ENCODE measurements at places on chromosomes 3 and 15.

GRCh38 chr3:178492491-178492890, 43.7 kb upstream of the KCNMB2 start:
- DNase-seq: no peak

DNA sequence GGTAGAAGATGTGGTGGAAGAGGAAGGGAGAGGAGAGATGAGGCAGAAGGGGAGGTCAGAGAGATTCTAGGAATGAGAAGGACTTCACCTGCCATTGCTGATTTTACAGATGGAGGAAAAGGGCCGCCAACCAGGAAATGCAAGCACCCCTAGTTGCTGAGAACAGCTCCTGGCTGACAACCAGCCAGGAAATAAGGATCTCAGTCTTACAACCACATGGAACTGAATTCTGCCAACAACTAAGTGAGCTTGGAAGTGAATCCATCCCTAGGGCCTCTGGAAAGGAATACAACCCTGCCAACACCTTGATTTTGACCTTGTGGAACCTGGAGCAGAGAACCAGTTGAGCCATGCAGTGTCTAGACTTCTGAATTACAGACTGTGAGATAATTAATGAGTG, 86.6 kb downstream of the EDEM1 start:
- DNase-seq: no peak

DNA sequence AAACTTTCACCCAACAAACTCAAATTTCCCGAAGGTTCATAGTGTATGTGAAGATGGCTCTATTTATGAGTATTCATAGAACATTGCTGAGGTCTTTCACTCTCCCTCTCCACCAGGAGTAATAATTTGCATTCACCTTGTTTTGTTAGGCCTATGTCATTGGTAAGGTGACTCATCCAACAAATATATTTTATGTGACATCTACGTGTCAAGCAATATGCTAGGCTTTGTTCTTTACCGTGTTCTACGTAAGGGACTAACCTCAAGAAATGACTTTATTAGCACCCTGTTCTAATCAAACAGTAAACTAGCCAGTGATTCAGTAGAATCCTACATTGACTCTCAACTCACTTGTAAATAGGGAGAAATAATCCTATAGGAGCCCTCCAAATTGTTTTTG, 334.4 kb downstream of the FGF12 start:
- no peak for DNase-seq

- no peak for DNase-seq
Observed at GRCh38 chr3:50425911-50426310, 66.6 kb upstream of the TMEM115 start.

GRCh38 chr15:24777307-24777706, 101.7 kb downstream of the NPAP1 start:
- no peak for DNase-seq

- no peak for DNase-seq
Observed at GRCh38 chr3:158925828-158926494, 124.1 kb downstream of the MFSD1 start.

DNA sequence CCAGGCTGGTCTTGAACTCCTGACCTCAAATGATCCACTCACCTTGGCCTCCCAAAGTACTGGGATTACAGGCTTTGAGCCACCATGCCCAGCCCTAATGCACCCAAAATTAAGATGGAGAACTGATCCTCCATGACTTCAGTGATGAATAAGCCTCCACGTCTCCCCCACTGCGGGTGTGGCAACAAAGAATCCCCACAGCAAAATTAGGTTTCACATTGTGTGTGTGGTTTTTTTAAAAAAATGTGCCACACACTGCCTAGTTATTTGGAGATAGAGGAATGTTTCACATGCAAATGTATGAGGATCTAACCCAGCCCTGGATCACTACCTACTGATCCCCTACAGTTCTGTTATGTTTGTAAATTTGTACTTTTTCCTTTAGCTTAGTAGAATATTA, 17.3 kb downstream of the HDAC11 start:
- peak; percentile 32 for DNase-seq

DNA sequence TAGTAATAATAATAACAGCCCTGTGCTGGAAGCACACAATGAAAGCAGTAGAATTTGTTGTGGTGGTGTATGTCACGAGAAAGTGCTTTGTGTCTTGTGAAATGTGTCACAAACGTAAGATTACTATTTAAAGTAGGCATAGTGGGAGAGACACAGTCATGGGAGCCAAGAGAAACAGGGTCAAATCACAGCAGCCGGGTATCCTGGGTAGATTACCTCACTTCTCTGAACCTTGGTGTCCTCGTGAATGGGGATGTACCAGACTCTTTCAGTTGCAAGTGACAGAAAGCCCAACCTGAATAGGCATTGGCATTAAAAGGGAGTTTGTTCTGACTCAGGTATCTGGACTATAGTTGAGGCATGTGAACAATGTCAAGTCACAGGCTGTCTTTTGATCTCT, 29.1 kb upstream of the SRGAP3 start:
- DNase-seq: no peak

DNA sequence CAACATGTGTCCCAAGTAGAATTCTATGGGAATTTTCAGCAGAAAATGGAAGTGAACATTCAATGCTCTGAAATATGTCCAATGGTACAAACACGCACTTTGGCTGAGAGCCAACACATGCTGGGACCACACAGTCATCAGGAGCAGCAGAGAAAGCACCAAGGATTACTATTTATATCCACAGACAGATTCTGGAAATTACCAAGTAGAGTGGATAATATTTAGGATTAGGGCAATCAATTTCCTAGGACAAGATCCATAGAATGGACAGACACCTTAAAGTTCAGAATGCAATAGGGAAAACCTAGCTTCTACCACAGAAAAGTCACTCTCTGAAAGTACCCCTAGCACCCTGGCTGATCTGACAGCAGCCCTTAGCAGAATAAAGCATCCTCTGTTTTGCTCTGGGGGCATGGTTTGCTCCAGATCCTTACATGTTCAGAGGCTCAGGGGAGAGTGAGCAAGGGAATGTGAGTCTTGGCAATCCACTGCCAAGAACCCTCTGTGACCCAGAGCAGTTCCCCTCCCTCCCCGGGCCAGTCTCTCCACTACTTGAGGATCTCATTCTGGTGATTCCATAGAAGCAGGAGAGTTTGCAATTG, 206.0 kb upstream of the WNT5A start:
- no peak for DNase-seq

- no peak for DNase-seq
Observed at GRCh38 chr15:36879568-36880222, 220.7 kb downstream of the MEIS2 start.

DNA sequence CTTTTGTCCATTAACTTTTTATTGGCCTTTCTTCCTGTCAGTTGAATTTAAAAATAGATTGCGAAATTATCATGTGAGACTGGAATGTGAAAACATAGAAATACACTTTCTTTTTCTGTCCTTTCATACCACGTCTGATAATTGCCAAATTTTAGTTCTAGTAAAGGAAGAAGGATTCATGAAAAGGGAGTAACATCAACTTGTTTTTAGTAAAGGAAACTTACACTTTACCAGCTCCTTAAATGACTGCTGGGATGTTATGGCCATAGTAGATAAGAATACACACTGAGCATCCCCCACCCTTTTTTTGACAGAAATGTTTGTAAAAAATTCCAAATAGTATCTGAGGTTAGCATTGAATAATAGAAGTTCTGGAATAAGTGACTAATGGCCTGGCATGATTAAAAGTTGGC, 137.9 kb downstream of the NEO1 start:
- peak; percentile 80 for DNase-seq

GRCh38 chr3:33091746-33092145, 5.2 kb downstream of the GLB1 start:
- peak; percentile 71 for DNase-seq

- no peak for DNase-seq
Observed at GRCh38 chr3:76668653-76669052, 371.2 kb upstream of the ROBO2 start.

- no peak for DNase-seq
Observed at GRCh38 chr15:78406016-78406585, 31.9 kb upstream of the IREB2 start.

GRCh38 chr15:99174567-99175395, 69.9 kb downstream of the SYNM start:
- DNase-seq: no peak

- no peak for DNase-seq
Observed at GRCh38 chr15:48373821-48374451, 42.7 kb downstream of the DUT start.

- peak; percentile 15 for DNase-seq
Observed at GRCh38 chr15:91589360-91589759, 264.1 kb upstream of the SLCO3A1 start.

DNA sequence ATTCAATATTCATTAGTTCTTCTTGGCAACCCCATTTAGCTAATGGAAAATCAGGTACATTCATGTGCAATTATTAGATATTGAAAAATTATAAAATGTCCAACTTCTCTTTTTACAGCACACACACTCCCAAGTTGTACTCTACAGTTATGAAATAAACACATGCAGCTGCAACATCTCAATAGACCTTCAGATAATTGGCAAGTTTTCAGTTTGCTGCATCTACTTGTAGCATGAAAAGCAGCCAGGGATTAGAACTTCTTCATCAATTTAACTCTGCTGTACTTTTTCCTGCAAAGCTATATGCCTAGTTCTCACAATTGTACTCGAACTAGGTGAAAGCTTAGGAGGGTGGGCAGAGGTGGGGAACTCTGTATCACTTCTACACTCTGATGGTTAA, 46.6 kb upstream of the FHIT start:
- no peak for DNase-seq

DNA sequence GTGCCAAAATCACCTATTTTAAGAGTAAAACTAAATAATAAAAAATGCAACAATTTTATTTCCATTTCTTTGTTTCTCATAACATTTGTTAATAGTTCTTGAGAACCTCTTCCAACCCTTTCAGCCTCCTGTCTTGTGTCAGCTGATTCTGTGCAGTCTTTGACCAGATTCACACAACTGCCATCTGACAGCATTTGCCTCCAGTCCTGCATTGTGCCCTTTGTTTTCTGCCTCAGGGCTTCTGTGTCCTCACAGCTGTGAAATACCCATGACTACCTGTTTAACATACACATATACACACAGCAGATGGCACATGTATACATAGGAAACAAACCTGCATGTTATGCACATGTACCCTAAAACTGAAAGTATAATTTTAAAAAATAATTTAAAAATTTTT, 13.2 kb upstream of the CNTN6 start:
- no peak for DNase-seq

DNA sequence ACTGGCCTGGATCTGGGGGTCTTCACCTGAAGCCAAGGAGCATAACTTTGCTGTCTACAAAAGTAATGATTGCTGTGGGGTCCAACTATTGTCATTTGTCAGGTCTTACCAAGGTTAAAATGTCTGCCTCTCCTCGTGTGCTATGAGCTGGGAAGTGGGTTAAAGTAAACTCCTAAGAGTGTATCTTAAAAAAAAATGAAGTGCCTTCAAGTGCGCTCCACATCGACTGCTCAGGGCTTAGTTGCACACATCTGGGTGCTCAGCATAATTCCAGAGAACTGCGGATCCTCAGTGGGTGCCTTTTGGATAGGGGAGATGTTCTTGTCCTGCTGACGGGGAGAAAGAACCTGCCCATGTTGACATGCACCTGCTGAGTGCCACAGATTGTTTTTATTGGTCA, 40.9 kb downstream of the EFCAB12 start:
- no peak for DNase-seq

DNA sequence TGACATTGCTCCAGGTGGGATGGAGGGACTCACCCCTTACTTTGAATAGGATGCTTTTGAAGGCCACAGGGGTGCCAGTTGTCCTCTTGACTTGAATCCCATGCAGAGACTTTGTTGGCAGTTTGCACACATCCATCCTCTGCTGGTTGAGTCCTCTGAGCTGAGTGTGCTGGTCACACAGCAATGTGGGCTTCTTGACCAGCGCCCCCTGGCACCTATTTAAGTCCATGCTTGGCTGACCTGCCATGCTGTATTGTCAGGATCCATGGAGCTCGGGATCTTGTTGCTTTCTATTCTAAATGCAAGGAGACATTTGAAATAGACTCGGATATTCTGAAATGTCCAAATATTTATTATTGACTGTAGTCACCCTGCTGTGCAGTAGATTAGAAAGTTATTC, 19.8 kb downstream of the RAB7A start:
- no peak for DNase-seq

DNA sequence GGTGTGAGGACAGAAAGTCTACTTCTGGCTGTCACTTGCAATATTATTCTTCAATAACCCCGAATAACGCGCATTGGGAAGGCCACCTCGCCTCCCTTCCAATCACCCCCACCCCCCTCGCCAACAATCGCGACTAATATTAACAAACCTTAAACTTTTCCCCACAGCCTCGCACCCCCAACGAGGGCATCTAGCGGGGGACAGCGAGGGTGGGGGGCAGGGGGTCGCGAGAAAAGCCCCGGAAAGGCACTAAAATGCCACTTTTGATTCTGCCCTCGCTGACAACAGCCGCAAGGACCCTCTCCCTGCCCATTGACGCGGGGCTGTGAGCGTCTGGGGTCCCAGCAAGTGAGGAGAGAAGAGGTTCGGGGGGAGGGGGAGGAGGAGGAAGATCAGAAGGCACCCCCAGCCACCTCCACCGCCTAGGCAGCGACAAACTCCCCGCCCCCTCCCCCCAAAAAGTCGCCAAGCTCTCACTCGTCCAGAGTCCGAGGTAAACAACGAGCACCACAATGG, 868 bp downstream of the SATB1 start:
- no peak for DNase-seq

GRCh38 chr15:75107908-75108838, 84.8 kb downstream of the PPCDC start:
- DNase-seq: peak; percentile 92

DNA sequence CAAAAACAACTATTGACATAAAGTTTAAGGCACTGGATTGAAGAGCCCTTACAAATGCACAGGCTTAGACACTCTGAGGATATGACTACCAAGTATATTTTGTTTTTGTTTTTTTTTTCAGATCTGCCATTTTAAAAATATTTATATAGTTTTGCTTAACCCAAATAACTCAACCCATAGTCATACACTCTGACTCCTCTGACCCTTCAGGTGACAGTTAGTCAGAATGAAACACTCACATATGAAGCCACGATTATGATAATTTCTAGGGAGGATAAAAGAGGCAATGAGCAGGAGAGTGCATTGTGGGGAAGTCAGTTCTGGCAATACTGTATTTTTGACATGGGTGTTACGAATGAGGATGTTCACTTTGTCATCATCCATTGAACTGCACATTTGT, 774.7 kb downstream of the MECOM start:
- DNase-seq: no peak
